Ureter (tissue), 1 donor: ENCODE measurements at places on chromosomes 3 and 15. TPM values are rescaled to one million over a fixed set of nuclear protein-coding genes. Genes with fewer than 3 reads are reported as not detected.

DNA sequence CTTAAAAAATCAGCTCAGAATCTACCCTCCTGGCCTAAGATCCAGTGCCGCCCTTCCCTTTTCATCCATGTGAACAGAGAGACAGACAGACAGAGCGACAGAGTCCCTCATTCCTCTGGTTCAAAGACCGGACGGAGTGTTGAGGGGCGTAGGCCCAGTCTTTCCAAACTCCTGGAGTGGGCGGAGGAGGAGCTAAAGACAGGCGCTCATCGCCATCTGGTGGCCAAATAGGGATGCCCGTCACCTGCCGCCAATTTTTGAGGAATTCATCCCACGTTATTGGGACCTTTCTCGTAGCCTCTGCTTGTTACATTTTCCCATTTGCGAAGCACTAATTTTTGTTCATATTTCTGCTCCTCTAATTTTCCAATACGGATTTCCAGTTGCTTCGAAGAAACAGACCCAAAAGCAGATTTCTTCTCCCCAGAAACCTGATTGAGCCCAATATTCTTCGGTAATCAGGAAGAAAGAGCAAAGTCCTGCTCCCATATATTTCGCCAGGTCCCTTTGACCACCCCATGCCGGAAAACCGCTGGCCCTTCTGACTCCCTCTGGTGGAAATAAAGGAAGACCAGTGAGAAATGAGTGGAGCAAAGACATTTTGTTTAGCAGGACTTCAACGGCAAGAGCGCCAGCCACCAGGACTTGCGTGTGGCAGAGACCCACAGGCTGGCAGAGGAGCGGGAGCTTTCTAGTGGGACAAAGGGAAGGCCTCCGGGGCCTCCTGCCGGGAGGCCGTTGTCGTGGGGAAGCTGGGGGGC is 88.0 kb downstream of the LRRK1 start:
- DNase-seq = peak; percentile 80

ZIC4 gene
- total RNA-seq = not detected

GRCh38 chr3:17489139-17489538 is 253.3 kb downstream of the TBC1D5 start:
- no peak for DNase-seq

- no peak for DNase-seq
Measured at GRCh38 chr15:60362321-60363086, 35.3 kb downstream of the ANXA2 start.

DNA sequence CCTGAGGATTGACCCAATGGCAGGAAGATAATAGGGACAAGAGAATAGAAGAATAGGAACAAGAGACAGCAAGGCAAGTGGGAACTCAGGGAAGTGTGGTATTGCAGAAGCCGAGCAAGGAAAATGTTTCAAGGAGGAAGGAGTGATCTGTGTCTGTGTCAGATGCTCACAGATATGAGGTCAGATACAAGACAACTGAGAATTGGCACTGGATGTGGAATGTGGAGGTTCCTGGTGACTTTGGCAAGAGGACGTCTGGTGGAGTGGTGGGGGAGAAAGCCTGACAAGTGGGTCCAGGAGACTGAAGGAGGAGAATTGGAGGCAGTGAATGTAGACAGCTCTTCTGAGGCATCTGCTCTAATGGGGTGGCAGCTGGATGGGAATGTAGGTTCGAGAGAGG is 24.1 kb downstream of the GYG1 start:
- no peak for DNase-seq

DNA sequence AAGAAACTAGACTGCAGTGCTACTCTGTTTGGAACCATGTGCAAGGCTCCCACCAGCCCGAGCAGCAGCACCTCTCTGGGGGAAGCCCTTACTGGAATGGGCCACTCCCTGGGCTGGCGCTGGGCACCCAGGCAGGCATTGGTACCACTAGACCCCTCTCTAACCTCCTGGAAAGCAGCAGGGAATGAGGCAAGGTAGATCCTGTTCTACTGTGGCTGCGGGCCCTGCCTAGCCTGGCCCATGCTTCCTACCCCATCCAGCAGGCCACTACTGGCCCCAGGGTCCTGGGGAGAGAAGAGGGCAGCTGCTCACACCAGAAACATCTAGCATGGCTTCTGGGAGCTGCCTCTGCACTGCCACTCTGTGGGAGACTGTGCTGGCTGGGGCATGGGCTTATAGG is 44.8 kb downstream of the MESD start:
- DNase-seq = no peak

- DNase-seq = no peak
Measured at GRCh38 chr3:52141751-52142150, 12.5 kb downstream of the POC1A start.

DNA sequence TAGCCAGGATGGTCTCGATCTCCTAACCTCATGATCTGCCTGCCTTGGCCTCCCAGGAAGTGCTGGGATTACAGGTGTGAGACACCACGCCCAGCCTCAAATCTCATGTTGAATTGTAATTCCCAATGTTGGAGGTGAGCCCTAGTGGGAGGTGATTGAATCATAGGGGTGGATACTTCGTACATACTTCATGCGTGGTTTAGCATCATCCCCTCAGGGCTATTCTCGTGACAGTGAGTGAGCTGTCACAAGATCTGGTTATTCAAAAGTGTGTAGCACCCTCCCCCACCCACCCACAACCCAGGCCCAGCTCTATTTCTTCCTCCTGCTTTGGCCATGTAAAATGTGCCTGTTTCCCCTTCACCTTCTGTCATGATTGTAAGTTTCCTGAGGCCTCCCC is 236.9 kb upstream of the IL12A start:
- no peak for DNase-seq

- DNase-seq = no peak
Measured at GRCh38 chr3:4664412-4664811, 171.3 kb downstream of the ITPR1 start.

DNA sequence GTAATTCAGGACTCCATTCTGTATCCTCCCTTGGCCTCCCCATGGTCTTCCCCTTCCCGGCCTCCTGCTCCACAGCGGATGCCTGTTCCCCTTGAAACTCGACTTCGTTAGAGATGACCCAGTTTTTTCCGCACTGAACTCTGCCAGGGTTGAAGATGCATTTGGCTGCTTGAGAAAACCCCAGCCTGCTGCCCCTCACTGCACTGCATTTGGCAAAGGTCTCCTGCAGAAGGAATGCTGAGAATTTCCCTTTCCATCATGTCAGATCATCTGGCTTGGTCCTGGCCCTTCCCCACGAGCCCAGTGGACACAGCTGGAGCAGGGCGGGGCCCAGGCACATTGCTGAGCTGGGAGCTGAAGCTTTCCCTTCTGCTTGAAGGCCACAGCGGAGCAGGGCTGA is 37.6 kb upstream of the RGMA start:
- DNase-seq = no peak

- no peak for DNase-seq
Measured at GRCh38 chr3:55197021-55197420, 269.2 kb upstream of the LRTM1 start.

- DNase-seq = no peak
Measured at GRCh38 chr3:3081381-3082233, 28.6 kb downstream of the IL5RA start.

FGF12 gene
- total RNA-seq = 3.2 TPM

DNA sequence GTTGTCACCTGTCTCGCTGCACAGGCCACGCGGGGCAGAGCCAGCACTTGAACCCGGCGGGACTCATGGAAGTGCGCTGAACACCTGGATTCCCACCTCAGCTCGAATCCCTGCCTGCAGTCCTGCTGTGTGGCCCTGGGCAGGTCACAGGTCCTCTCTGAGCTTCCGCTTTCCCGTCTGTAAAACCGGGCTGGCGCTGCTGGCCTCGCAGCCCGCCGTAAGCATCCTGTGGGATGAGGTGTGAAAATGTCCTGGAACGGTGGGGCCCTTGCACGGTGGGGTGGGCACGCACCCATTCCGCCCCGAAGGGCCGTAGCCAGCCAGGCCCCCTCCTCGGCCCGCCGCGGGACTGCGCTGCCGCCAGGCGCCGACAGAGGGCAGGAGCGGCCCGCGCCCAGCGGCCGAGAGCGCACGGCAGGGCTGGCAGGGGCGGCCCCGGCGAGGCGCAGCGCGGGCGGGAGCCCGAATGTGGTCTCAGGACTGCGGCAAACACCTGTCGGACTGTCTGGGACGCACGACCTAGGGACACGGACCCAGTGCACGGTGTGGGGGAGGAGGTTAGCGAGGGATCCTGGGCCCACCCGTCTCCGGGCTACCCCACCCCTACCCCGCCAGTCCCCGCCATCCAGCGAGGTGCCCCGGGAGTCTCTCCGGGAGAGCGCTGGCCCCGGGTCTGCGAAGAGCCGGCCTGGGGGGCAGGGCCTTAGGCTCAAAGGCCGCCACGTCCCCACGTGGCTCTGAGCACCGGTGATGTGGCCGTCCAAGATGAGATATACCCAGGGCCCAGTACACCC is 40.4 kb downstream of the DNAJB8 start:
- DNase-seq = no peak

AGBL1 gene
- total RNA-seq = not detected

- no peak for DNase-seq
Measured at GRCh38 chr3:16301507-16301906, 36.5 kb downstream of the OXNAD1 start.

DNA sequence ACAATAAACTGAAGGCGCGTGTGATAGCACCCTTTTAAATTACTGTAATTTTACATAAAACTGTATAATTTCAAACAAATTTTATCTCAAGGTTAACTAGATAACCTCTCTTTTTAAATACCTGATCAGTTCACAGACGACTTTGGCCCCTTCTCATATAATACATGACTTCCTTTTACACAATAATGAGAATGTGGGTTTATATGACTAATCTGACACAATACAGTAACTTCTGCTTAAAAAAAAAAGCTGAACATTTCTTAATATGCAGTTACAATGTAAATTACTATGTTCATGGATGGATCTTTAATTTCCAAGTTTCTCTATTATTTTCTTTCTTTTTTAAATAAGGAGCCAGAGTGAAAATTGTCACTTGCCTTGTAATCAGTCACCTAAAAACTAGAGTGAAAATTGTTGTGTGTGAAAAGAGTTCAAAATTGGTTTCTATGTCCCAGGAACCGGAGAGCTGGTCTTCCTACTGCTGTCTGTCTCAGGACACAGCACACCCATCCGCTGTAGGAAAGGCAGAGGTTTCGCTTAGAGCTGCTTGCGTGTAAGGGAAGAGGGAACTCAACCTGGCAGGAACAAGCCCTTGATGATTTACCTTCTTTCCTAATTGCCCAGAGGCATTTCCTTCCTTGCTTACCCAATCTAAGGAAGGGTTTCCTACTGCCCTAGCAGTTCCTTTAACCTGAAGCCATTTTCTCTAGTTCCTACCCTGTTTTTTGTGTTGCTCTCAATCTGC is 33.3 kb downstream of the PLD1 start:
- DNase-seq = no peak

DNA sequence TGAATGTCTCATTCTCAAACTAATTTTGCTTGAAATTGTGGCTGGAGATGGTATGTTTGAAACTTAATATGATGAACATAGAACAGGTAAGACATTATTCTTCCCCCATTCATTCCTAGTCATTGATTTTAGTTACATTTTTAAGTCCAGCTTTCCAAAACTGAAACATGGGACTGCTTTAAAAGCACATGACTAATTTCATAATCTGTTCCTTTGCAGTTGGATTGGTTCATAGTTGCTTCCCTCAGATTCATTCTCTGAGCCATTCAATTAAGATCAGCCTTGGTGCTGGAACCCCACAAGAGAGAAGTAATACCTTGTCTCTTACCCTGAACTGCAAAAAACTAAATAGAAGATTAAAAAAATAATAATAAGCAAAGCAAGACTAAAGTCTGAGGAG is 87.5 kb upstream of the TGFBR2 start:
- no peak for DNase-seq

NANOGP8 gene
- total RNA-seq = 4.6 TPM

CASR gene
- 0.08 TPM for total RNA-seq

- DNase-seq = no peak
Measured at GRCh38 chr15:28885128-28885629, 595 bp upstream of the APBA2 start.

GRCh38 chr3:132898141-132898540 is 140.1 kb upstream of the TMEM108 start:
- DNase-seq = no peak

CCDC33 gene
- total RNA-seq = 10.2 TPM

IRAK2 gene
- total RNA-seq = 20.3 TPM

DNA sequence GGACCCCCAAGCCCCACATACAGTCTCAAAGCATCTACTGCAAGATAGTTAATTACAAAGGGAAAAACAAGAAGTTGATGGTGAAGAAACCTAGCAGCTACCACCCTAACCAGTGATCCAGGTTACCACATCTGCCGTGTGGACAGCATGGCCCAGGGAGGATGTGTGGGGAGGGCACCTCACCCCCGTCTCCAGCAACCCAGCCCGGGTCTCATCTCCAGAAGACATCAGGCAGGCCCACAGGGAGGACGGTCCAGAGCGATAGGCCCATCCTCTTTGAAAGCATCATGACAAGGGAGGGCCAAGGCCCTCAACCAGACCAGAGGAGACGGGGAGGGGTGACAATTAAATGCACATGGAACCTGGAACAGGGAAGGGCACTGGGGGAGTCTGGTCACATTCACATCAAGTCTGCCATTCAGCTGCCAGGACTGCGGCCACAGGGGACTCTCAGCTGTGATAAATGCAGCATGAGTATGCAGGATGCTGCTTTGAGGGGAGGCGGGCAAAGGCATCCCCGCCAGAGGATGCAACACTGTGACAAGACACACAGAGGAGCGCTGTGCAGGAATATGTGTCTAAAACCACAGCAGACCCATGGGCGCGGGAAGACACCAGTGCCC is 18.8 kb downstream of the ZXDC start:
- no peak for DNase-seq

DNA sequence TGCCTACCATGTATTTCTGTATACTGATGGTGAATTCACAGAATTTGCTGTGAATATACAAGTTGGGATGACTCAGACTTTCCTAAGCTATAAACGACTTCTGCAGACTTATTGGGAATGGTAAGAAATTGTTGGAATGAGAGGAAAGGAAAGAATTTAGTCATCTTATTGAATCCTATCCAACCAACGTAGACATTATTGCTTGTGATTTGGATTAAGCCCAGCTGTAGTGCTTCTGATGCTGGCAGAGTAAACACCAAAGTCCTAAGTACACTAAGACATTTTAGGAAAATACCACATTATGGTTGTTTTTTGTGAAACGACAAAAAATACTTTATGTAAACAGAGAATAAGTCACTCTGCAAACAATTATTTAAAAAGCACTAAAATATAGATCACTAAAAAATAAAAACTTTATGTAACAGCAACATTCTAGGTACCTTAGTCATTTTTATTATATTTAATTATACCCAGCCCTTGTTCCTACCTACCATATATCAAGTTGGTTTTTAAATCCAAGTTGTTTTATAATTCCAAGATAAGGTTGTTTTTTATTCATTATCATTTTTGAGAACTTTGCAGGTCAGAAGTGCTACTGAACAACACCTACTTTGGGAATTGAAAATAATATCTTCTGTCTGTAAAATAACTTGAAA is 99.2 kb upstream of the MLF1 start:
- no peak for DNase-seq

- no peak for DNase-seq
Measured at GRCh38 chr3:146912241-146913015, 307.3 kb upstream of the PLSCR5 start.

NRG4 gene
- 16.3 TPM for total RNA-seq

TMEM207 gene
- total RNA-seq = not detected

AP3B2 gene
- 12.5 TPM for total RNA-seq
